ENCODE measurements at places on chromosomes 2 and 18. TPM values are rescaled to one million over a fixed set of nuclear protein-coding genes. Genes with fewer than 3 reads are reported as not detected.

Gene CTNNA2
- 4.3 TPM for polyA plus RNA-seq

Gene DSG4
- 0.09 TPM for polyA plus RNA-seq

Gene GAD1
- polyA plus RNA-seq, result 0.90 TPM

Gene PTPN4
- 19.0 TPM for polyA plus RNA-seq

Gene TDRD15
- not detected for polyA plus RNA-seq

Gene MAB21L4
- polyA plus RNA-seq, result 2.9 TPM

Gene CTAGE1
- polyA plus RNA-seq, result not detected

Gene CRYGC
- polyA plus RNA-seq, result not detected

Gene APCDD1
- polyA plus RNA-seq, result 119 TPM

Gene CDK5R2
- 0.17 TPM for polyA plus RNA-seq

Gene FBXO15
- 5.5 TPM for polyA plus RNA-seq

Gene IL1RL1
- polyA plus RNA-seq, result 0.69 TPM

Gene FOXD4L1
- polyA plus RNA-seq, result 0.17 TPM

DNA sequence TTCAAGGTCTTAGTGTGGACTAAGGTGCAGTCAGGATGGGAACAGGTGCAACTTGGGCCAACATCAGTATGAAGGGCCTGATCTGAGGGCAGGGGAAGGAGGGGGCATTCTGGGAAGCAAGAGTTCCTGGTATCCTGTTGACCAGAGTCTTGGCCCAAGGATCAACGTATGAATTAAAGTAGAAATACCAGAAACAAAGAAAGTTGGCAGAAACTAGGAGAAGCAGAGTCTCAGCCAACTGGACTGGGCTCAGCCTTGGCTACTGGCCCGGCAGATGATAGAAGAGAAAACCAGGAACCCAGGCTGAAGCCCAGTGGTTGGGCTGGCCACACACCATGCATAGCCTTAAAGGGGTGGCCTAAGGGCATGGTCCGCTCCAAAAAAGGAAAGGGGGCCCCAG is 2.3 kb downstream of the CETN1 start:
- DNase-seq, result no peak

- no peak for DNase-seq
Measured at GRCh38 chr2:239230318-239231052, 170.3 kb downstream of the HDAC4 start.

DNA sequence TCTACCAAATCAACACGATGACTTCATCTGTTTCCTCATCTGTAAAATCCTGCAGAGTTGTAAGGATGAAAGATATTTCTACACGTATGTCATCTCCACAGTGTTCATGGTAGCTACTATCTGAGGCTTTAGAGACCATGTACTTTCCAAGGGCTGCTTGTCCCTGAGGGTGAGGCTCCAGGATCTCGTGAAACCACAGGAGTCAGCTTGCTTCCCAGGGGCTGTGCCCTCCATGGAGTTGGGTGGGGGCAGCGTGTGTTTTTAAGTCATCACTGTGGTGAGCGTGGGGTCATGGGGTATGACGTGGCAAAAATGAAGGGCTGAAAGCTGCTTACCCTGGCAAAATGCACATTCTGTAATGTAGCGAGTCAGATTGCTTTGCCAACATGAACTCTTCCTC is 81.6 kb downstream of the ASAP2 start:
- no peak for DNase-seq

GRCh38 chr18:48914581-48915251 is 36.0 kb downstream of the SMAD7 start:
- no peak for DNase-seq

DNA sequence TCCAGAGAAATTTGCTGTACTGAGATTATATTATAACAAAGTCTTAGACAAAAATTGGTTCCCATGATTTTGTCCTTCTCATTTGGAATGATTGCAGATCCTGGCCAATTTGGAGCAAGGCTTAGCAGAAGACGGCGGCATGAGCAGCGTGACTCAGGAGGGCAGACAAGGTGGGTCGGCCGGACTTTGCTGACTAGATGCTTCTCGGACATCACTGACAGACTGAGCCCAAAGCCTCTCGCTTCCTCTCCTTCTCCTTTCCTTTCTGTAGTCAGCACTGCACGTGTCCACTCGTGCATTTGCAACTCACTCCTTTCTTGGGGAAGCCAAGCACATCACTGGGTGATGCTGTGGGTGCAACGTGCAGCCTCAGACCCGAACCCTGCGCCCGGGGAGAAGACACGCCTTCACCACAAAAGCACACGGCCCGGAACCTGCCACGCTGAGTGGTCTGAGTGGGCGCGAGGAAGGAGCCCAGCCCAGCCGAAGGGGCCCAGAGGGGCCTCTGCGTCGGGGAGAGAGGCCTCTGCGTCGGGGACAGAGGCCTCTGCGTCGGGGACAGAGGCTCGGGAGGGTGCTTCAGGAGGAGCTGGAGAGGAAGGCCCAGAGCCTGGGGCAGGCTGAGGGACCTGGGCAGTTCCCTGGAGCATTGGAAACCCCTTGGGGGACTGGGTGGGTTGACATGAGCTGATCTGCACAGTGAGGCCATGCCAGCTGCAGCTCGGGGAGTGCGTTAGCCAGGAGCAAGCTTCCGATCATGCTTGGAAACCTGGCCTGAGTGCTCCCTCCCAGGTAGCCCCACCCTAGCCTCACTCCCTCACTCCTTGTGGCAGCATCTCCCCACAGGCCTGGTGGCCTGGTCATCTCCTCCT is 61.6 kb downstream of the ADI1 start:
- no peak for DNase-seq

GRCh38 chr2:235577404-235578330 is 83.8 kb downstream of the AGAP1 start:
- DNase-seq, result no peak

DNA sequence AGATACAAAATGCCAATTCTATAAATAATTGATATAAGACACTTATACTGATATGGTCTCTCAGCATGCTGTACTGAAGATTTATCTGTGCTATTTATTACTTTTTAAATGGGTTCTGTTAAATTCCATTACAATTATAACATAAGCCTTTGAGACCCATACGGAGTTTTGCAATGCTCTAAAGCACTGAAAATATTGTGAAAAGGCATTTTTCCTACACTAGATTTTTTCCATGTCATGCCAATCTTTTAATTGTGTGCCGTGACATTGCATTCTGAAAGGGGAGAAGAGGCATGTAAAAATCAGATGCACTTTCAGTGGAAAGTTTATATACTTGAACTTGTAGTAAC is 46.5 kb downstream of the EFEMP1 start:
- DNase-seq, result no peak

DNA sequence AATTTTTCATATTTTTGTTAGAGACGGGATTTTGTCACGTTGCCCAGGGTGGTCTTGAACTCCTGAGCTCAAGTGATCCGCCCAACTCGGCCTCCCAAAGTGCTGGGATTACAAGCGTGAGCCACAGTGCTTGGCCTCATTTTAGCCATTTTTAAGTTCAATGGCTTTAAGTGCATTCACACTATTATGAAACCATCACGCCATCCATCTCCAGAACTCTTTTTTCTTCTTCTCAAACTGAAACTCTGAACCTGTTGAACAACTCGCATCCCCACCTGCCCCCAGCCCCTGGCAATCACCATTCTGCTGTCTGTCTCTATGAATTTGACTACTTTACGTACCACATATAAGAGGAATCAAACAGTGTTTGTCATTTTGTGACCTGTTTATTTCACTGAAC is 31.3 kb upstream of the ASB18 start:
- no peak for DNase-seq

GRCh38 chr18:80202264-80202998 is 44.9 kb downstream of the PARD6G start:
- DNase-seq, result no peak

- DNase-seq, result no peak
Measured at GRCh38 chr18:23871410-23871809, 143.1 kb upstream of the TTC39C start.

- no peak for DNase-seq
Measured at GRCh38 chr18:58865701-58866065, 1.0 kb downstream of the ZNF532 start.

DNA sequence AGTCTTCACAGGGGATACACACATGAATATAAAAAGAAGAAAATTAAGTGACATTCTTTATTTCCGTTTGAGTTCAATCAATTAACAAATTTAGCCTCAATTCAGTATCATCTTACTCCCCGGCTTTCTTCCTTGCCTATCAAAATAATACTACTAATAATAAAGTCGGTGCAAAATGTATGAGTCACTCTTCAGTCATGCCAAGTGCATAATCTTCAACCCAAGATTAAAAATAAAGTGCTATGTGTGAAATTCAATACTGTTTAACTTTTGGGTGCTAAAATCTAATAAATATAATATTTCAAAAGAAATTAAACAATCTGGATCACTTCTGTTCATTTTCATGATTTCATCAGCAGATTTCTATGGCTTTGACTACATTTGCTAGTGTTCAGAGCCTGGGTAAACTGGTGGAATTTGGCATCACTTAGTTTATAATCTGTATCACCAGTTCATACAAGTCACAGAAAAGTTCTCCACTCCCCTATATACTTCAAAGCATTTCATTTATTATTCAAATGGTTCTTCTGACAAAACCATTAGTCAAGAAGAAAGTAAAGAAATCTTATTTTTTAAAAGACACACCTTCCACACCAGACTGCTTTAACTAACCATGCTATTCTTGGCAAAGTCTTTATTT is 183.6 kb downstream of the THADA start:
- no peak for DNase-seq

DNA sequence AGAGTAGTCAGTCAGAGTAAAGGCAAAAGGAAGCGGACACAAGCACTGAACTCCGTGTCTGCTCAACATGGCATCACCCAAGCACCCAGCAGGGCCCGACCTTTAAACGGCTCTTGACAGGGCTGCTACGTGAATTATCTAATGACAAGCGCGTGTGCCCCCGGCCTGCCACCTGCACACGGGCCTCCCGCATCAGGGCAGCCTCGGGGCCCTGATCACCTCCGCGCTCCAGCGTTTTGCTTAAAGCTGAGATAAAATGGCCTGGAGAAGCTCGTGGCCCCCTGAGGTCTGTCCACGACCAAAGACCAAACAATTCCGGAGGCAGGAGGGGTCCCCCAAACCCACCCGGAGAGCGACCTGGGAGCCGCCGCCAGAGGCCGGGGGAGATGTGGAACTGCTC is 376 bp downstream of the NDUFA10 start:
- no peak for DNase-seq

DNA sequence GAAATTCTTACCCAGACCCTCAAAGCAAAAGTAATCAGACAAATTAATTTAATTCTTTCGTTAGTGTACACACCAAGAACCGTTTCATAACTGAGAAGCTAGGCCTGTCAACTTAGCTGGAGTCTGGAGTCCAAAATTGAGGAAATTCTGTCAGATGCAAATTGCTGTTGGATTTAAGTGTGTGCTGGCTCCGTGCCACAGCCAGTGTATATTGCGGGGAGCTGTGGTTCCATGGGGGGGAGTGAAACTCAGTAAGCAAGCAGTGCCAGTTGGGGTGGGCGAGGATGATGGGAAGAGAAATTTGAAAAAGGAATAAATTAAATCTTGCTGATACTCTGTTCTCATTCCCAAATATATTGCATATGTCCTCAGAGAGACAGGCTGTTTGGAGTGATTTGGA is 4.0 kb downstream of the ARPC2 start:
- DNase-seq, result no peak

DNA sequence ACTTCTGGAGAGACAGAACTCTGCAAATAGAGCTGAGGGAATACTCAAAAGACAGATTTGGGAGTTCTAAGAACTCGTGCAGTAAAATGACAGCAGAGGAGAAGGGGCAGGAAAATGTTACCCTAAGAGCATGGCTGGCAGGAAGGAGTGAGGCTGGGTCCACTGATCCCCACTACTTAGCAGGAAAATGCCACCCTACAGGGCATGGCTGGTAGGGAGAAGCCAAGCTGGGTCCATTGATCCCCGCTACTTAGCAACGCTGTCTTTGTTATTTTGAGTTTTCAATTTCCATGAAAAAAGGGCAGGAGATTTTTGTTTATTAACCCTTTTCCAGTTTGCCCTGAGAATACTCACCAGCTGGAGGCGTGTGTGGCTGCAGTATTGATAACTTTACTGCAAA is 100.3 kb upstream of the TMEM200C start:
- no peak for DNase-seq

DNA sequence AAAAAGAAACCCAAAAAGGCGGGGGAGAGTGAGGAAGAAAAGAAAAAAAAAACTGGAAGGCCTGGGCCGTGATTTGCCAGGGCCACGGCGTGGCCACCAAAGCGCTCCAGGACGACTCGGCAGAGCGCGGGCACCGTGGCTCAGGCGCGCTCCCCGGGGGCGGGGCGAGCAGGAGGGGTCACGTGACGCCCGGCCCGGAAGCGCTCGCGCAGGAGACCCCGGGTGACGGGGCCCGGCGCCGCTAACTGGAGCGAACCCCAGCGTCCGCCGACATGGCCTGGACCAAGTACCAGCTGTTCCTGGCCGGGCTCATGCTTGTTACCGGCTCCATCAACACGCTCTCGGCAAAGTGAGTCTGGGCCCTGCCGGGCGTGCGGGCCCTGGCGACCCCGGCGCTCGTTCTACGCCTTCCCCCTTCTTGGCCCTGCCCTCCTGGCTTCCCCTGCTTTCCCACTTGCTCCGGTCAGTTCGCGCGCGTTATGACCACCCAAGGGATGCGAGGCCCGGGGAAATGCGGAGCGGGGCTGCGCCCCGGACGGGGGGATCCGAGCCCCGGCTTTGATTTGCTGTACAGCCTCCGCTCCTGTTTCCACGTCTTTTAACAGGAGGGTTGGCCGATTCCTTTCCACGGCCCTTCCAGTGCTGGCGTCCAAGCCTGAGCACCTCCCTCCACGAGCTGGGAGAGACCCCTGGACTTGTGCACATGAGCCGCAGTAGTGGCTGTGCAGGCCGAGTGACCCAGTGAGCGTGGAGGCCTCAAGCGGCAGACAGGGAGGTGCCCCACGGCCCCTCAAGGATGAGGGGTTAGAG is at the start of gene SLC35F6:
Gene SLC35F6 (plus strand): TSS at position 207 of the 810 bp plus-strand sequence. CDS start 66 bp downstream, at position 273.
- DNase-seq, result peak; percentile 63

- no peak for DNase-seq
Measured at GRCh38 chr2:2507417-2507997, 176.4 kb upstream of the MYT1L start.

- no peak for DNase-seq
Measured at GRCh38 chr18:69636529-69637301, 236.0 kb downstream of the DOK6 start.

- no peak for DNase-seq
Measured at GRCh38 chr2:218432676-218433365, 13.9 kb downstream of the VIL1 start.

- no peak for DNase-seq
Measured at GRCh38 chr2:189696223-189696622, 21.8 kb downstream of the ANKAR start.

DNA sequence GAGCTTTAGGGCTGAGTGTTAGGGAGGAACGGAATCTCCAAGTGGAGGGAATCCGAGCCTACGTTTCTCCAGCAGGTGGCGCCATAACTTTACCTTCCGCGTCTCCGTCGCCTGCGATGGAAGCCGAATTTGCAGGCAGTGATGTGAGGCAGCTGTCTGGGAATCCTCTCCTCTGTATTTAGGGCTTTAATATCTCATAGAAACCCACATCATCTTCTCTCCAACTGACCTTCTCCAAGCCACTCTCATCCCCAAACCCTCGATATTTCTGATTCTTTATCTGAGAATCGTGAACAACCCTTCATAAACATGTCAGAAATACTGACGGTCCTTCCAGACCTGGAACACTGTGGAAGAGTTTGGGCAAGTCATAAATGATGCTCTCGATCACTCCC is 27.5 kb downstream of the SIX2 start:
- peak; percentile 77 for DNase-seq
